Fibroblast of lung (primary cell): ENCODE measurements at places on chromosomes 12 and 14. TPM values are rescaled to one million over a fixed set of nuclear protein-coding genes. Genes with fewer than 3 reads are reported as not detected.

CPSF6 gene
- total RNA-seq = 18.0 and 29.3 TPM in 2 replicates

DNA sequence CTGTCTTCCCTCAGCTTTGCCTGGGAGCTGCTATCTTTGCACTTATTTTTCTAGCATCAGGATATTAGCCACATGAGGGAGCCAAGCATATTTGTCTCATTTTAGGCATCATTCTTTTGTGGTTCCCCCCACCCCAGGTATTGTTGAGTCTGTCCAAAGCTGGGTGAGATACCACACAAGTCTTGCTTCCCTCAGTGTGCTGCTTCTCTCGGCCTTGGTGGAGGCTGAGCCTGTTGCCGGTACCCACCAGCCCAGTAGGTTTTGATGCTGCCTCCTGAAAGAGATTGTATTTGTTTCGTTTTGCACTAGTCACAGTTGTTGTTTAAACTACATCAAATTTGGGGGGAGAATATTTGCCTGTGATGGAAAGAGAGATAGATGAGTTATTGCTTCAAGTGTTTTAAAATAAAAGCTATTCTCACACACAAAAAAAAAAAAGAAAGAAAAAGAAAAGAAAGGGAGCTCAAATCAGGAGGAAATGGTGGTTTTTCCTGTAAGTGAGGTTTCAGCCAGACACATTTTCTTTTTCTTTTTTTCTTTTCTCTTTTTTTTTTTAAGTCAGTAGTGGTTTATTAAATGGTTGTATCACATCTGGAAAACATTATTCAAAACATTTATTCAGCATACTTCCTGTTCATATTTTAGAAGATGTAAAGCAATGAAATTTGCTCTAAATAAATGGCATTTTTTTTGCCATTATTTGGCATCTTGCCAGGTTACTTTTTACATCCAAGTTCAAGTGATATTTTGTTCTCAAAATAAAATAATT is 58.5 kb downstream of the SLC4A8 start:
- no peaks in the 10 kb centered on the region for H3K4me1 ChIP-seq
- no peak overlapping the region for H3K4me3 ChIP-seq
- H3K36me3 ChIP-seq = no peaks in the 10 kb centered on the region
- no peaks in the 10 kb centered on the region for H3K27me3 ChIP-seq
- DNase-seq = peak; percentile 6

DNA sequence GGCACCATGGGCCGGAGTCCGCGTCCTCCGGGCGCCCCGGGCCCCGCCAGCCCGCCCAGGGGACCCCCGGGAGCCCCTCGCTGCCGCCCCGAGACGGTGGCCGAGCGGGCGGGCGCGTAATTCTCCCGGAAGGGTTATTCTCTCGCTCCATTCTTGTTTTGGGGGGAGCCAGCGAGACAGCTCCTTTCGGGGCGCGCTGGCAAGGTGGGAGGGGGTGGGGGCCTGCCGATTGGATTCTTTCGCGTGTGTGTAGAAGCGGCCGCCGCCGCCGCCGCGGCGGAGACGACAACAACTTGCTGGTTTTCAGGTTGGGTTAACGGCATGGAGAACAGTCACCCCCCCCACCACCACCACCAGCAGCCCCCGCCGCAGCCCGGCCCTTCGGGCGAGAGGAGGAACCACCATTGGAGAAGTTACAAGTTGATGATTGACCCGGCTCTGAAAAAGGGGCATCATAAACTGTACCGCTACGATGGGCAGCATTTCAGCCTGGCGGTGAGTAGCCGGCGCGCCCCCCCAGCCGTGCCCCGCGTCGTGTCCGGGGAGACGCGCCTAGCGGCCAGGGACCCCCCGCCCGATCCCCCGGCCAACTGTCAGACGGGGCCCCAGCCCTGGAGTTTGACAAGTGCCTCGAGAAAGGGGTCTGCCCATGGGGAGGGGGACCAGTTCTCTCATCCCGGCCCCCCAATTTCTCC is 755 bp downstream of the SETD1B start:
- no peaks in the 10 kb centered on the region for H3K27me3 ChIP-seq
- peaks cover 15% of the 10 kb centered on the region for H3K36me3 ChIP-seq
- H3K27ac ChIP-seq = peak overlapping the region; percentile 50
- H3K4me3 ChIP-seq = peak overlapping the region; percentile 54

B3GNT4 gene
- under 0.01 and 0.33 TPM in 2 replicates for total RNA-seq

DNA sequence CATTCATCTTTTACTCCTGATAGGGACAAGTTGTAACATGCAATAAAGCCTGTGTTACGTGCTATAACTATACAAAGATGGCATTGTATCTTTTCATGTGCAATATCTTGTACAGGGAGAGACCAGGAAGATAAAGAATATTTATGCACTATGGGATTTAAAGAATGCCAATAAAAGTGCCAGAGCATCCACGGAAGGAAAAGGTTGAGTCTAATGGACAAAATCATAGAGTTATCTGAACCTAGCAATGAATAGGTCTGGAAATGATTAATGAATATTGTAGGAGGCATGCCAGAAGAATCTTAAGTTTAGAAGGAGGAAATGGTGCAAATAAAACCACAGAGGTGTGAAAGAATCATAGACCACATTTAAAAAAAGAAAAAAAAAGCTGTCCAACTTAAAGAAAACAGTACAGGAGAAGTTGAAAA is 263.9 kb downstream of the KCNC2 start:
- no peak overlapping the region for H3K27ac ChIP-seq
- H3K4me3 ChIP-seq = no peak overlapping the region
- no peak for DNase-seq
- H3K36me3 ChIP-seq = no peaks in the 10 kb centered on the region
- no peaks in the 10 kb centered on the region for H3K27me3 ChIP-seq
- no peaks in the 10 kb centered on the region for H3K4me1 ChIP-seq

DNA sequence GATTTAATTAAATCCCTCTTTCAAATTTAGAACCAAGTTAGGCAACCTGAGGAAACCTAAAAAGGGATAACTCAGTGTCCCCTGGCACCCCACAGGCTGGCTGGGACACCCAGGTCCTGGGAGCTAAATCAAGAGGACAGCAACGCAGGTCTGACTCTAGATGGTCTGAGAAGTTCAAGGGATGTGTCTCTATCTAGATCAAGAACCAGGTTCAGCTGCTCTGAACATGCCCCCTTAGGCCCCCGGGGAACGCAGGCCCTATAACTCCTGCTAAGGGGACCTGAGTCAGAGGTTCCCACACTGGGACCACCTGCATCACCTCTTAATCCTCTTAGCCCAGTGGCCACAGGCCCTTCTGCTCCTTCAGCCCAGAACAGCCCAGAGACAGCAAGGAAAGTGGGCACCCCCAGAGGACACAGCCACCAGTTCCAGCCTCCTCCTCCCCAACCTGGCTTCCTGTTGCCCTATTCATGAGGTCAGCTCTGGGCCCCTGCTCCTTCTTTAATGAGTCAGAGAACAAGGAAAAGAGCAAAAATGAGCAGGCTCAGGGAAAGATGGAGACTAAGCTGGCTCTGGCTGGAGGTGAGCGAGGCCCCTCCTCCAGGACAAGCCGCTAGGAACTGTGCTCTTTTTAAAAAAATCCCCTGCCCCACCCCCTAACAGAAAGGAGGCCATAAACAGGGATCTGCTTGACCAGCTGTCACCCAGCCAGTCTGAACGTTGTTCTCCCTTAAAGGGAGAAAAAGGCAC is 10.8 kb downstream of the PITPNM2 start:
- DNase-seq = peak; percentile 30
- no peaks in the 10 kb centered on the region for H3K27me3 ChIP-seq
- H3K4me1 ChIP-seq = peaks cover 33% of the 10 kb centered on the region
- peak overlapping the region; percentile 29 for H3K27ac ChIP-seq
- no peaks in the 10 kb centered on the region for H3K36me3 ChIP-seq

ENDOU gene
- total RNA-seq = 0.17 TPM in 1 of 2 replicates, not detected in the other

DNA sequence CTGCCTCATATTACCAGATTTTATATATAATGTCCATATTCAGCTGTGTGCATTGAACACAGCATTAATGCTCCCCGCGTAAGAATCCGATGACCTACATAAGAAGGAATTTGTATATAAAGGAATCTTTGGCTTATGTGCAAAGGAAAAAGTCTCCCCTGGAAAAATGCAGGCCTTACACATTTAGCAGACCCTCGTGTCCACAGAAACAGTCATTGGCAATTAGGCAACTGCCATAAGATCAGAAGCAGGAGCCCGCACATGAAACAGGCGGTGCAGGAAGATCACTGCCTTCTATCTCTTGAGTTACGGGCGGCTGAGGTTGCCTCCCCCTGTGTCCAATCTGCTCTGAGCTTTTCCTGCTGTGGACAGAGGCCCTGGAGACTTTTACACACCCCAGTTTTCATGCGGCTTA is 63.2 kb upstream of the RFX4 start:
- no peaks in the 10 kb centered on the region for H3K4me1 ChIP-seq
- H3K4me3 ChIP-seq = no peak overlapping the region
- H3K27me3 ChIP-seq = no peaks in the 10 kb centered on the region
- H3K36me3 ChIP-seq = no peaks in the 10 kb centered on the region
- DNase-seq = peak; percentile 28
- no peak overlapping the region for H3K27ac ChIP-seq

RIMBP2 gene
- total RNA-seq = under 0.01 and 0.17 TPM in 2 replicates

DNA sequence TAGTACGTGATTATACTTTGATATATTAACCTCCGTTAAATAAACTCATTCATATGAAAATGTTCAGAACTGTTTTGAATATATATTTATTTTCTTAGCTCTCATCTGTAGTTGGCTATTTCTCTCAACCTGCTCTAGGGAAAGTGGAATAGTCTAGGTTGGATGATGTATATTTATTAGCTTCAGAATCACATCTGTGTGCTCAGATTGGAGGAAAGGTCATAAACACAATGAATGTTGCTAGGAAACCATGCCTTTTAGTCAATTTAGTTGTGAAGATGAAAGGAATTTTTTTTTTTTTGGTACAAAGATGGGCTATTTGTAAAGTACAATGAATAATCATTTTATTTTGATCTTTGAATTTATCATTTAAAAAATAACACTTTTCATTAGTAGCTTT is 439.1 kb downstream of the FOXG1 start:
- no peak overlapping the region for H3K4me3 ChIP-seq
- H3K27ac ChIP-seq = no peak overlapping the region
- no peaks in the 10 kb centered on the region for H3K27me3 ChIP-seq
- H3K4me1 ChIP-seq = no peaks in the 10 kb centered on the region

FAM181A gene
- not detected in 2 replicates for total RNA-seq

DNA sequence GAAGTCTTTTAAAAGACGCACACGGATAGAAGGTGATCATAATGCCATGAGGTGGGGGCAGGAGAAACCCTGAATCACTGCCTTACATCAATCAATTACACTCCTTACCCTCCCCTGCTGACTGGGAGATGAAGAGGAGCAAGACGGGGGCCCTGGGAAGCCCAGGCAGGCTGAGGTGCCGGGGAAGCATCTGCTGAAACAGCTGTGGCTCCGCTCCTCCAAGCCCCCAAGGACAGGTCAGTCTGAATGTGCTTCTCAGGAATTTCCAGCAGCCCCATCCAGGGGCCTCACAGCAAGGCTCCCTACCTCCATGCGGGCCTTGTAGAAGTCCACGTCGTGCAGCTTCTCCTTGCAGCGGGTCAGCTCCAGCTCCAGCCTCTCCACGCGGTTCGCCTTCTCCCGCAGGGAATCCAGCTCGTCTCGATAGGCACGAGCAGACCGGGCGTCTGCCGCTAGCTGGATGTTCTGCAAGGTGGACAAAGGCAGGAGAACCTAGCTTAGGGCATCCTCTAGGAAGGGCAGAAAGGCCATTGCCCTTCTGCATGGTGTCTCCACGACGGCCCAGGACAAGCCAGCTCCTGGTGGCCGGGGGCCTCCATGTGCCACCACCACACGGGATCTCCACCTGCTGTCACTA is 79.8 kb downstream of the CCDC88C start:
- H3K36me3 ChIP-seq = no peaks in the 10 kb centered on the region
- no peak overlapping the region for H3K4me3 ChIP-seq

MSI1 gene
- total RNA-seq = under 0.01 TPM in 1 of 2 replicates, not detected in the other
